ENCODE measurements at places on chromosomes 6 and 20. TPM values are rescaled to one million over a fixed set of nuclear protein-coding genes. Genes with fewer than 3 reads are reported as not detected.

The MUCL3 gene
- not detected for total RNA-seq

The EBF4 gene
- 1.8 TPM for total RNA-seq

The TRIM40 gene
- total RNA-seq, result not detected

The RGS17 gene
- 0.40 TPM for total RNA-seq

The LY86 gene
- total RNA-seq, result not detected

The MTFR2 gene
- 6.2 TPM for total RNA-seq

The SLC35D3 gene
- total RNA-seq, result not detected

The XKR7 gene
- not detected for total RNA-seq
